ENCODE measurements at places on chromosomes 7 and 10.

DNA sequence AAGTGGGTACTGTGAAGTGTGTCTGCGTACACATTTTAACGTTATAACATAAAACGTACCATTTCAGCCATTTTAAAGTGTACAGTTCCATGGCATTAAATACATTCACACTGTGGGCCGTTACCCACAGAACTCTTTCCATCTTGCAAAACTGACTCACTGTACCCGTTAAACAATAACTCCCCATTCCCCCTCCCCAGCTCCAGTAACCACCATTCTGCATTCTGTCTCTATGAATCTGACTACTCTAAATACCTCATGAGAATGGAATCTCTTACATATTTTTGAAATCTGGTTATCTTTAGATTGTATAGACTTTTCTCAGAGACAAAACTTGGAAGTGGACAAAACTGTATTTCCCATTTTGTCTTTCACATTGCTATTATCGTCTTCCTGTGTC, 9.3 kb downstream of the ARL3 start:
- no peak for DNase-seq

DNA sequence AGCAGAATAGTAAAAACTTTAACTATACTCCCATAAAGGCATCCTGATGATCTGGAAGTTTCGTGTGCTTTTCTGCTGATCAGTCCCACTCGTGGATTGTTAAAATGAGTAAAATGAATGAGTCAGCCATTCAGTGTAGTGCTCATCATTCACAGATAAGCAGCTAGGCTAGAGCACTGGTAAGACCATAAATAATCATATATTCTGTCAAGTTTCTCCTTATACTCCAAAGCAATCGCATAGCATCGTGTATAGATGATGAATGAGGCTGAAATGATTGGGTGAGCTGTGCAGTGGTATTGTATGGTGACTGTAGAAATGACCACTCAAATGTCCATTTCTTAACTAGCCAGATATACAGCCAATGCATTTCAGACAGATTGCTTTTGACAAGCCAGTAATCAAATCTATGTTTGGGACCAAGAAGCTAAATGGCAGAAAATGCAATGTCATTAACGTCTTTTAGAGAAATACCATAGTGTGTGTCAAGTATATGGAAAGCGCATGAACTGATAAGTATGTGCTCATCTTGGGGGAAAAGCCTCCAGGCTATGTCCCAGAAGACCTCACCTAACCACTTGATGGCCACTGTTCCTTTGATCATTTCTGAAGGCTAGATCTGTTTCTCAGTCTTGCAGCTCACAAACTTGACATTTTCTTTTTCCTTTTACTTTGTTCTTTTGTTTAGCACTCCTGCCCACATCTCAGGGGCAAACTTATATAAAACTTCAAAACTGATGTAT, 227.2 kb upstream of the FAM3C start:
- no peak for DNase-seq

GRCh38 chr10:89392974-89393373, 551 bp downstream of the IFIT1 start:
- peak; percentile 24 for DNase-seq

GRCh38 chr10:108849688-108850087, 1073.6 kb downstream of the XPNPEP1 start:
- no peak for DNase-seq

DNA sequence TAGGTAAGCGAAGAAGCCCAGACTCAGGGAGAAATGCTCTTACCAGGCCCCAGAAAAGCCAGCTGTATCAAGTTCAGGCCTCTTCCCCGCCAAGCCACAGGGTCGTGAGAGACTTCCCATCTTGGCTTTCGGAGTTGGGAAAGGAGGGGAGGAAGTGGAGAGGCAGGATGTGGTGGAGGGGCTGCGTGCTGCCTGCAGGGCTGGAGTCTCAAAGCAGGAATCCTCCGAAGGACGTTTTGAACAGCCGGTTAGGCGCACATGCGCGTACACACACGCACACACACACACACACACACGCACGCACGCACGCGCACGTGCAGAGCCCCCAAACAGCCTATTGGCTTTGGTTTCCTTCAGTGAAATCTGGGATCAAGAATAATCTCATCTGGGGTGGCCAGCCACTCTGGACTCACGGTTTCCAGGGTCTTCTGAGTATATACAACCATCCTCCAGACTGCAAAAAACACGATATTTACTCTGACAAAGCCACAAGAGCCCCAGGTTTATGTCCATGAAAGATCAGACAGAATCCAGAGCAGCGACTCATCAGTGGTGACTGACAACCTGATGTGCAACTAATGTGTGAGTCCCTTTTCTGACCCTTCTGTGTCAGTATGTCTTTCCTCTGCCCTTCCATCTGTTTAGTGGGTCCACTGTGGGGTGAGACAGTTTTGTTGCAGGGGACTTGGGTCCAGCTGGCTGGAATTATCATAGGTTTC, 115.0 kb upstream of the ZNF438 start:
- peak; percentile 39 for DNase-seq

GRCh38 chr10:58909881-58910280, 266.6 kb upstream of the PHYHIPL start:
- no peak for DNase-seq

DNA sequence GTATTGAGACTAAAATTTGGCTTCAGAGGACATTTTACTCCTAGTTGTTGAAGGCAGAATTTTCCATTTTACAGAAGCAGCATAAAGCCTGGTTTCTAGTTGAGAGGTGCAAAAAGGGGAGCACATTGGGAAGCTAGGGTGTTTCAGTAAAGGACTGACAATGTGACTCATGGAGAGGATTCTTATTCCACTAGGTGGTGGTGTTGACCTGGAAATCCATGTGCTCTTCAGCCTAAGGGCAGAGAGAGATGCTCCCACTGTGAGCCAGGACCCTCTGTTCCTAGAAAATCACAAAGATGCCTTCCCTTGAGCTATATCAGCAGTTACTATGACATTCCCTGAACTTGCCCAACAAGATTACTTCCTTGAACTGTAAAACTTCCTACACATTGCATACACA, 687.8 kb downstream of the IPMK start:
- no peak for DNase-seq
